ENCODE measurements at places on chromosomes 3 and 15.
A peak's percentile ranks its signal among the peaks of the same experiment; 100 is the strongest.

GRCh38 chr3:17645074-17645698 lies 97.2 kb downstream of the TBC1D5 start:
- no peak for DNase-seq

DNA sequence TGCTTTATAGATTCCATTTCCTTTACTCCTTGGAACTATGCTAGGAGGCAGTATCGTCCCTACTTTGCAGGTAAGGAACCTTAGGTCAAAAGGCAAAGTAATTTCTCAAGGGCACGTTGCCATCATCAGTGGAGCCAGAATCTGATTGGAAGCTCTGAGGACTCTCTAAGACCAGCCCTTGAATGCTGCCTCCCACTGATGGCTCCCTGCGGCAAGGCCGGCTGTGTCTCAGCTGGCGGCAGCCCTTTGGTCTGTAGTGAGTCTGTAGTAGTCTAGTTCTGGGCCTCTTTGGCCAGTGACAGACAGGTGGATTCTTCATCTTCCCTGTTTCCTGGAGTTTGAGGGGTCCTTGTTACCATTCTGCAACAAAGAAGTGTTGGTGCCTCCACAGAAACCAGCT lies 76.2 kb downstream of the PCCB start:
- no peak for DNase-seq

DNA sequence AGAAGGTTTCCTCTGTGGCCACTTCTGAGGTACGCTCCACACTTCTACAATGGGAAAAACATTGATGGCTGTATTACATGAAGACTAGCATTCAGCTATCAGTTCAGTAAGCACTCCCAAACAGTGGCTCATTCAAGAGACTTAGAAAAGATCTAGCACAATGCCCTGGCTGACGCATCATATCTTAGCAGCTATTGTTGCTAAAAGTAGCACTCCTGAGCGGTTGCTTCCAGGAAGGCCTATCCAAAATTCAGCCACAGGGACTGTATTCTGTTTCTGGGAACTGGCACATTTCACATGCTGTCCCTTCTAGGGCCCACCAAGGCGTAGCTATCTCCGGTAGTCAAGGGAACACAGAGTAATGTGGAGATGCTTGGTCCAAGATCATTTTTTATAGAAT lies 21.2 kb upstream of the SPRED1 start:
- DNase-seq: no peak

GRCh38 chr15:70559265-70560239 lies 203.8 kb downstream of the UACA start:
- DNase-seq: peak; percentile 27

GRCh38 chr3:106176734-106177133 lies 307.9 kb upstream of the CBLB start:
- peak; percentile 26 for DNase-seq

DNA sequence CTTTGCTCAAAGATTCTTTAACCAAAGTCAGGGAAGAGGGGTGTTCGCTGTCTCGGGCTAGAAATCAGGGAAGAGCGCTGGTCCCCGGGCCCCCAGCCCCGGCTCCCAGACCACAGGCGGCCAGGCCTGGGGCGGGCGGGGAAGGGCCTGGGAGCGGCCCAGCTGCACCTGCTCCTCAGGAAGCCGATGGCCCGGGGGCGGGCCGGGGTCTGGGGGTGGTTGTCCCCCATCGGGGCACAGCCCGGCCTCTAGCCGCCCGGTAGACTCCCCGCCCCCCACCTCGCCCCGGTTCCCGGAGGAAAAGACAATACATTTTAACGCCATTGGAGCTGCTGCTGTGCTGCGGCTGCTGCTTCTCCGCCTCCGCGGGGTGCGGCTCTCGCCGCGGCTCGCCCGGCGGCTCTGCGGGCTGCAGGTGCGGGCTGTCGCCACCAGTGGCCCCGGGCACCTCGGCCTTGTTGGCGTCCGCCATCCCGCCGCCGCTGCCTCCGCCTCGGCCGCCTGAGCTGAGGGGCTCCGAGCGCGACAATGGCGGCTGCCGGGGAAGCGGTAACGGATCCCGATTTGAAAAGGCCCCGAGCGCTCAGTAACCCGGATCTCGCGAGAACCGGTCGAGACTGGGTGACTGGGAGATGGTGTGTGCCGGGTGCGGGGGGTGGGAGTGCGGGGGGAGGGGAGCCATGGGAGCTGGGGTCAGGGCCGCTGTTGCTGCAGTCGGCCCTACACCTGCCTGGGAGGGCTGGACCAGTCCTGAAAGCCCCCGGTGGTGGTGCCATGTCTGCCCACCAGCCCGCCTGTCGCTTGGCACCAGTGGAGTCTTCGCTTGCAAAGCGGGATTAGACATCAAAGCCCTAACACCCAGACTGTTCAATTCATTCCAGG lies at the start of gene MYEF2:
Gene MYEF2, minus strand, starts transcription at position 530 of the 882 bp plus-strand sequence. Its CDS starts 58 bp downstream, at position 472.
- DNase-seq: peak; percentile 20

DNA sequence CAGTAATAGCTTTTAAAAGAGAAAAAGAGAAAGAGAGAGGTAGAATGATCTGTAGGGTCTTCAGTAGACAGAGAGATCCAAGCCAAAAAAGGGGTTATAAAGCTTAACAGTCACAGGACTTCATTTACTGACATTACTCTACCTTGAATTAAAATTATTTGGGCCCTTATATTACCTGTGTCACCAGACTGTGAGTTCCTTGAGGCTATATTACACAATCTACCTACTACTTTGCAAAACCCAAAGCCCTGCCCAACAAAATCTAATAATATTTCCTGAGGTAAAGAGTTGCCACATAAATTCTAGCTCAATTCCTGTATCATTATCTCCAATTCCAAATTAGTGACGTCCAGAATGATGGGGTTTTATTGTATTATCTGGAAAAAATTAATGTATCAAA lies 1.9 kb downstream of the UBR1 start:
- DNase-seq: no peak

Measured in activated T-helper 1 cell treated with anti-CD3 and anti-CD28 coated beads, Interleukin-2, amount 50 U/mL, for 16 hours (primary cell).